ENCODE measurements at places on chromosomes 6 and 20. TPM values are rescaled to one million over a fixed set of nuclear protein-coding genes. Genes with fewer than 3 reads are reported as not detected.

DNA sequence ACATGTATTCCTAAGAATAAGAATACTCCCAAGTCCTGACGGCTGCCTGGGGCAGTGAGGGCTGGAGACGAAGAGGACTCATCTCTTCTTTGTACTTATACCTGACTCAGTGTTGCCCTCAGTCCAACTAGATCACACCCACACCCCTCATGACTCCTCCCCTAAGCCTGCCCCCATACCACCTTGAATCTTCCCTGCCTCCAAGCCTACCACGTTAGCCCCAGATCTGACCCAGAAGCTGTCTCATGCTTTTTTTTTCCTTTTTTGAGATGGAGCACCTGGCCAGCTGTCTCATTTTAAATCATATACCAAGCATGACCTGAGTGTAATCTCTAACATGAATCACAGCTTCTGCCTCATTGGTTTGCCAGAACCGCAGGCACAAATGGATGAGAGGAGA, 45.2 kb downstream of the MUC22 start:
- DNase-seq = no peak

DNA sequence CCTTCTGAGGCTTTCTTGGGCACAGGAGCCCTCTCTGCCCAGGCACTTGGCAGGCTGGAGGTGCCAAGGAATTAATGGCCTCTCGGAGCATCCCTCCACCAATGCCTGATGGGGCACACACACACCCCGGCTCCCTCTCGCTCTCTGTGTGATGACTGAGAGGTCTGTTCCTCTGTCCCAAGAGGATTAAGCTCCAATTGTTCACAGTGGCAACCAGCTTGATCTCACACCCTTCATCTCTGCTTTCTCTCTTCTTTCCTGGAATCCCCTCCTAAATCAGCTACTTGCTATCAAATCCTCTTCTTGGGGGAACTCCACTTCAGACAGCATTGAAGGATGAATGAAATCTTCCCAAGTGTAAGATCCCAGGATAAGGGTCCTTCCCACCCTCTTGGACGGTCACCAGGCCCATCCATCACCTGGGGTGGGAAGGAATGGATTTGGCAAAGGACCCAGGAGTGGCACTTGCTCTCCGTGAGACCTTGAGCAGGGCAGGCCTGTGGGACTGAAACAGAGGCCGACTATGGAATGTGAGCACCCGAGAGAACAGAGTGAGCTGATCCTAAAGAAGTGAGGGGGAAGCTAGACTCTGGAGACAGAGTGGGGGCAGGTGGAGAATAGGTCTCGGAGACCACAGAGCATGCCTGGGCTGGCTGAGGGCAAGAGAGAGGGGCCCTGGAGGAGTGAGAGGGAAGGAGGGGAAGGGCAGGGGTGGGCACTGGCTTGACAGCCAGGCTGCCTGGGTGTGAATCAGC, 93.6 kb downstream of the GRM4 start:
- DNase-seq = no peak

DNA sequence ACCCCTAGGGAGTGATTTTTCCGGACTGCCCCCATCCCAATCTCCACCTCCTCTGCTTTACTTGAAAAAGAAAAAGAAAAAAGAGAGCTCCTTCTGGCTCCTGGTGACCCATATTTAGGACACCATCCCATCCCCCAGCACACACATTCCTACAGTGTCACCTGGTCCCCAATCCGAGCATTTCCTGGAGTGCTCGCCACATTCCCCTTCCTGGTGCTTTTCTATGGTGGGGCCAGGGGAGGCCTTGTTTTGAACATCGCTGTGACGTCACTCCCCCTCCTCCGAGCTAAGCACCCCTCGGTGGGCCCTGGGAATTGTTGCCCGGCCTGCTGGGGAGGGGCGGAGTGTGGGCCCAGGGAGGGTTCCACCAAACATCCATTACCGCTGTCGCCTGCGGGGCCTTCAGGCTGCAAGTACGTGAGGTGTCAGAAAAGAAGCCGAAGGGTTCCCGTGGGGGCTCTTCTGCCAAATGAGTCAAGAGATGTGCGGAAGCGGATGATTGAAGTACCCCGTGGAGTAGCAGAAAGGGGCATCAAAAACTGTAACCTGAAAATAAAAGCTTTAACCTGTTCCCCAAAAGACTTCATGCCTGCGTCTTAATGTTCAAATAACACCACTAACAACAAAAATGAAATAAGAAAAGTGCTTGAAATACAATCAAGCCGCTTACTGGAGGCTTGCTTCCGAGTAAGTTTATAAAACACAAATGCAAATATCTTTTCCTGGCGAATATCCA, 2.8 kb upstream of the FOXC1 start:
- no peak for DNase-seq

SLC26A8 gene
- not detected for total RNA-seq

RAE1 gene
- 48.1 TPM for total RNA-seq

DDX43 gene
- total RNA-seq = 0.52 TPM

DNA sequence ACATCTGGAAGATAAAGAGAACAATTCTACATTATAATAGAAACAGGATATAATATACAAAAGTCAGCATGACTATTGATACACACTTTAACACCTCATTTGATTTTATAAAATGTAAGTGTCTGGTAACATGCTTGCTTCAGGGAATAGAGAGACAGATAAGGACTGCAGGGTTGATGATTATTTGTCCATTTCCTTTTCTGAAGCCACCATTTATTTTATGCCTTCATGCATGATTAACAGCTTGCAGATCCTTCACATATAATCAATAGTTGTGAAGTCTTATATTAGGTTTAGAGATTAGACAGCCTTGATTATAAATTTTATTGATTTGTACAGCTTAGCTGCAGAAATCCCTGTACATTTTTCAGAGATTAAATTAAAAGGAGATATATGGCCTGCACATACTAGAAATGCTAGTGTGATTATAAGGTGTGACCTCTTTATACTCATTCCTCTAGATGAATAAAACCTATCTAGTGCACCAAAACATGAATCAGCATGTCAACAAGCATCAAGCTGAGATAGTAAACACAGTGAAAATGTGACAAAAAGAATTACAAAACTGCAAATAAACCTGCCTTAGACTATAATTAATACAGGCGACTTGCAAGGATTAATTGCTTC, 198.8 kb upstream of the THEMIS start:
- no peak for DNase-seq

FHL5 gene
- total RNA-seq = not detected

UNC5CL gene
- 1.6 TPM for total RNA-seq

GRCh38 chr6:133956416-133957049, 3.5 kb downstream of the TBPL1 start:
- no peak for DNase-seq

GRCh38 chr20:12916699-12917098, 92.1 kb upstream of the SPTLC3 start:
- no peak for DNase-seq

DNA sequence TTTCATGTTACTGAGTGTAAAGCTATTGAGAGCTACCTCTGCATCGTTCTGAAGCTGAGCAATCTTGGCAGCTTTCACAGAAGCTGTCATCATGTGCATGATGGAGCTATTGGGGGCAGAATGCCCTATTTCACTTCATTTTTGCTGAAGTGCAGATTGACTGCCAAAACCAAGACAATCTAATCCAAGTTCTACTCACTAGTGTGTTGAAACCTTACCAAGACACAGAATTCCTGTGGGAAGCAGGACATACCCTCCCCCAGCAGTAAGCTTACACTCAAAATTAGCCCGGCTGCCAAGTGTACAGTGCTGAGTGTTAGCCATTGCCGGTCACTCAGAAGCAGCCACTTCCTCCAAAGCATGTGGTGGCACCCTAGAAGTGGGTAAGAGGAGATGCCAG, 177.3 kb upstream of the TENT5A start:
- no peak for DNase-seq

- no peak for DNase-seq
Observed at GRCh38 chr6:163780994-163781393, 366.5 kb downstream of the QKI start.

- no peak for DNase-seq
Observed at GRCh38 chr20:55174635-55175034, 699.2 kb downstream of the DOK5 start.

GRCh38 chr6:128754658-128755256, 128.2 kb upstream of the LAMA2 start:
- DNase-seq = no peak
